ENCODE measurements at places on chromosomes 5 and 9.

DNA sequence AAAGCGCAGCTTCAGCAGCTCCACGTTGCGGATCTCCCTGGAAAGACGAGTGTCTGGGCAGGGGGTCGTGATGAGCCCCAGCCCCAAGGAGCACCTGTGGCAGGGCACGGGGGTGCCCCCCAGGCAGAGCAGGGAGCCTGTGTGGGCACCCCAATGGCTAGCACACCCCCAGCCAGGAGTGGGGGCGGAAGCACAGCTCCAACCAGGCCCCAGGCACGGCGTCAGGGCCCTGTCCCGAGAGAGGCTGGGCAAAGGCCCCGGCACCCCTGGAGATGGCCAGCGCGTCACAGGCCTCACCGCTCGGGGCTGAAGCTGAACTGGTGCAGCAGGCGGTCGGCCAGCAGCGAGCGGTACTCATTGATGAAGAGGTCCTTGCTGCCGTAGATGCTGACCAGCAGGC is 7.9 kb downstream of the ANAPC2 start:
- DNase-seq, result no peak

DNA sequence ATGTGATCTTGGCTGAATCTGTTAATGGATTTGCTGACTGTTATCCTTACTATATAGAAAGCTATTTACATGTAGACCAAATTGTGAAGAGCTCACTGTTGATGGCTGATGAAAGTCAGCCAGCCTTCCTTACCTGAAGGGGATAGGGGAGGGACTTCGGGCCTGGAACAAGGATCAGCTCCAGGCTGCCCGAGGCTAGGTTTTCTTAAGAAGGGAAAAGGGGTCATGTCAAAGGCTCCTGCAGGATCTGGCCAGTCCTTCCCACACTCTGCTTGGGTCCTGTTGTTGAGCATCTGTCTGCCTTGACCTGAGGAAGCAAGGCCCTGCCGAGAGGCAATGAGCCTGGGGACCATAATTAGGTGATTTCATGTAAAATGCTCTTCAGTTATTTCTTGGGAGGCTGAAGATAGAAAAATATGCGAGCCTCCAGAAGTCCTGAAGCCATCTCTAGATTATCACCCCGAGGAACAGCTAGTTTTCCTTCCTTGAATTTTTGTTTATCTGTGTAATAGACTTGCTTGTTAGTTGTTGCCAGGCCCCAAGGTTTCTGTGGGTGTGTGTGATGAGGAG is 261.4 kb downstream of the PDZD2 start:
- DNase-seq, result no peak

DNA sequence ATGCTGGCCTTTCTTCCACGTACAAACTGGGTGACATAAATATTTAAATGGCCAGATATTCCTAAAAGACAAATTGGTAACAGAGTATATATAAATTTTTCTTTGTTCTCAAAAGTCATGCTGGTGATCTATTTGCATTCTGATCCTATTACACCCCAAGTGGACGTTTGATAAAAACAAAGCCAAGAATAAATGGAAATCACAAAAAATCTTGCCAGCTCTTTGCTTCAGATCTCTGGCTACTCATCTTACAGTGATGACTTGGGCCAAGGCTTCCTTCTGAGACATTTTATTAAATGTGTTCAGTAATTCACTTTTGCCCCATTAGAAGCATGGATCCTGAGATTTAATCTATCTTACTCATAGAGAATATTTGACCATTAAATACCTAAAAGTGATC is 444.3 kb upstream of the PIK3R1 start:
- DNase-seq, result no peak

- no peak for DNase-seq
These were observed 721 bp downstream of the PTGES start for GRCh38 chr9:129751841-129752801.

DNA sequence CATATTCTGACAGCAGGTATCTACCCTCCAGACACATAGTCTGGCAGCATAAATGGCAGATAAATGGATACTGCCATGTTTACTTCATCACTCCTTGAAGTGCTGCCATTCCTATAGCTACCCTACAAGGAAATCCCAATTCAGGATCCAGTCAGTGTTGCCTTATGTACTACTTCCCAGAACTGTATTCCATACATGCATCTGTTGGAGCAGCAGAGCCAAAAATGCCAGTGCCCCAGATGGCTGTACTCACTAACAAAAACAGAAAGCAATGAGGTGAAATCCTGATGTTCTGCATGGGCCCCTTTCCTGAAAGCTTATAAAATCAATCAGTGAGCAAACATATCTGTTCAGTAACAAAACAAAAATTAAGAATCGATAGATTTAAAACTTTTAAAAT is 490.0 kb upstream of the COX7C start:
- no peak for DNase-seq

DNA sequence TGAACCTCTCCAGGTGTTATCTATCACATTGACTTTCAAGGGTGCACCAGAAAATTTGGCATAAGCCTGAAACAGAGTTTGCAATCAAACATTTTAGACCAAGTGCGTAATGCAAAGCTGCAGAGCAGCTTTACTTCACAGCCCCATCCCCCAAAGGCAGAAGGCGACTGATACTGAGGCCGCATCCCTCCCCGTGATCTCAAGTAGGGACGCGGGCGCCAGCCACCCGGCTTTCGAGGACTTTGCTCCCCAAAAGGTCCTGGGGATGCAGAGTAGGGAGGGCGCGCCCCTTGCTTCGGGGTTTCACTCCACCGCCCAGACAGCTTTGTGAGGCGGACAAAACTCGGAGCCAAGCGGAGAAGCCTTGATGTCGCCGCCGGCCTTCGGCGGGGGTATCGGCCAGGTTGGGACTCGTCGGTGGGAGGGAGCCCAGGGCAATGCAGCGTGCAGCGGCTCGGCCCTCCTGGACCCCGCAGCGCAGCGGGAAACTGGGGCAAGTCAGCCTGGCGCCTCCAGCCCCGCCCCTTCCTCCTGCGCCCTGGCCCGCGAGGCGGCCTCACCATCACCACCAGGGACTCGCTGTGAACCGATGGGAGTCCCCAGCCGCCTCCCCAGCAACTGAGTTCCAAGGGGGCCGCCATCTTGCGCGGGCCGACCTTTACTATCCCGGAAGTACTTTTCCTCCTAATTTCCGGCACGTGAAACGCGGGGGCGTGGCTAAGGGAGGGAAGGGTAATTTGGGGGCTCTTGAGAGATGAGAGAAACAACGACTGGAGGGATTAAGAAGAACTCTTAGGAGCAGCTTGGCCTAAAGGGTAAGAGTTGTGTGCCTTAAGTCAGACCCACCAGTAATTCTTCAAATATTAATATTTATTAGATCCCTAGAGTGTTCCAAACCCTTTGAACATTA is at the start of gene MTX3:
TSS of gene MTX3 (minus strand) at position 665 of the 910 bp plus-strand sequence. CDS start at position 641, 24 bp downstream.
- DNase-seq, result peak; percentile 82

DNA sequence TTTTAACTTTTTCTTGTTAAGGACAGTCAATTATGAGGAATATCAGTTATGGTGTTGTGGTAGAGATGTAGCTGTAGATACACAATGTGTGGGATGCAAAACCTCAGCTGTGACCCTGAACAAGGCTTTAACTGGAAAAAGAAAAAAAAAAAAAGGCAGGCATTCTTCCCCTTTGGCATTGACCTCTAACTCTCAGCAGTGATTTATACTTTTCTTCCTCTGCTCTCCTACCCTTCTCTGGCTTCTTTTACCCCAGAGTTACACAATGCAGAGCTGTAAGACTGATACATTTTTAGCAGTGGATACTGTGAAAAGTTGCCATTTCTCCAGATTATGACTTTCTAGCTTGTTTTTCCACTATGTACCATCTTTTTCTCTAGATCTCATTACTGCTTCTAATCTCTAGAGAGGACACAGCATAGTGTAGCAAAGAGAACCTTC is 2.0 kb downstream of the CTNNAL1 start:
- no peak for DNase-seq

- no peak for DNase-seq
These were observed 353.4 kb upstream of the SLC30A5 start for GRCh38 chr5:68740226-68740910.

DNA sequence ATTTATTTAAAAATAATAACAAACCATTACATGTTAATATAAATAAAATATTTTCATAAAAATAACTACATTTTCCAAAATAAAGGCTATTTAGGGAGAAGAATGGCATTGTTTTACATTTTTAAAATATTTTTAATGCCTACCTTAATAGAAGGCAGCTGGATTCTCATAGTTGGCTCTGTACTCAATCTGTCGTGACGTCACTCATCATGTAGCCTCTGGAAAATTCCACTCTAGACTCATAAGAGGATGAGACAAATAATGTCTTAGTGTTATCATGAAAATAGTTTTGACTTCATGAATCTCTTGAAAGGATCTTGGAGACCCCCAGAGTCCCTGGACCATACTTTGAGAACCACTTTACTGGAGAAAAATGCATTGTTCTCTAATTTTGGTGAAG is 93.1 kb downstream of the NXNL2 start:
- DNase-seq, result no peak

DNA sequence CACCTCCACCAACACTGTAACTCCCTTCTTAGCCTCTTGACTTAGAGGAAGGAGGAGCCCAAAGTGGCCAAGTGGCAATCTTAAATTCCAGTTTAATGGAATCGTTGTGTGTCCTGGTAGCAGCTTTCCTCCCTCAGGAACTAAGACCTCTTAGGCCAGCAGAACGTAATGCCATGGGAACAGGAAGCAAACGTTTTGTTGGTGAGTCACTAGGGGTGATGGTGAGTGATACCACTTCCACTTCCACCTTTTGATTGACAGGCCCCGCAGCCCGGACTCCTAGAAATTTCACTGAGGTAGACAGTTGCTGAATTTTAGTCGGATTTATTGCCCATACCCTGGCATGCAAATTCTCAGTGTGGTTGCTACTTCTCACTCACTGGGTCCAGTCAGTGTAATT is 94.2 kb upstream of the FBN2 start:
- no peak for DNase-seq

DNA sequence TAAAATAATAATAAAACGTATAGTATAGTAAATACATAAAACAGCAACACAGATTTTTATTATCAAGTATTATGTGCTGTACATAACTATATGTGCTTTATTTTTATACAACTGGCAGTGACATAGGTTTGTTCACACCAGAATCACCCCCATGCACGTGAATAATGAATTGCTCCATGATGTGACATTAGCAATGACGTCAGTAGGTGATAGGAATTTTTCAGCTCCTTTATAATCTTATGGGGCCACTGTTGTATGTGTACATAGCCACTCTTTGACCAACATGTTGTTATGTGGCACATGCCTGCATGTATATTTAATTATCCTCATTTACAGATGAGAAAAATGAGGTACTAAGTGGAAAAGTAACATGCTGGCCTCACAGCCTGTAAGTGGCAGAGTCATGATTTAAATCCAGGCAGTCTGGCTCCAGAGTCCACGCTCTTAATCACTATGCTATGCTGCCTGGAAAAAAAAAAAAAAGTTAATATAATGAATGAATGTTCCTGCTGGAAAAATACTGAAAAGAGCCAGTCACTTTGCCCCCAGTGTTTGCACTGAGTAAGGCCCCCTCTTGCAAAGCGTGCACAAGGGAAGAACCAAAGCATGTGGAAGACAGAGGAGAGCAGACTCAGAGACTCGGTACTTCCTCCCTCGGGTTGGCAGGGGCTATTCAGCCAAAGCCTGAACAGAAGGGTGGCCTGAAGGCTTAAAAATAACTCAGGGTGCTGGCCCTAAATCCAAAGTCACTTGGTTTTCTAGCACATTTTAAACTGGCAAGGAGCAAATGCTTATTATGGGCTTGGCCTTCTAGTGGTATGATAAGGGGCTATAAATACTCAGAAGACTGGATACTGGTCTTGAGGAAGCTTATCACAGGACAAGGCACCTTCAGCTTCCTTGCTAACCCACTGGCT is 206.8 kb downstream of the GLIS3 start:
- no peak for DNase-seq

DNA sequence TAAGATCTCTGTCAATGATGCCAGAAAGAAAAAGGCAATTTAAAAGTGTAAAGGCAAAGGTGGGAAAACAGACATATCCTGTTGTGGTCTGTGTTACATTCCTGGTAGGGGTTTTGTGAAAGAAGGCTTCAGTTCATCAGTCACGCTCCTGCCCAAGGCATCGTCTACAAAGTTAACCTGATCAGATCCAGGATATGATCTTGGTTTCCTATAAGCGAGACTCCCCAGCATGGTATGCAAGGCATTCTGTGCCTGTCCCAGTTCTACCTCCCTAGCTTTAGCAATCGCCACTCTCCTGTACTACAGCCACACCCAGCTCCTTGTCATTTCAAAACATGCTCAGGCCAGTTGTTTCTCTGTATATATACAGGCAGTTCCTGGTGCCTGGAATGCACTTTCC is 58.0 kb upstream of the PTPN3 start:
- DNase-seq, result peak; percentile 19

DNA sequence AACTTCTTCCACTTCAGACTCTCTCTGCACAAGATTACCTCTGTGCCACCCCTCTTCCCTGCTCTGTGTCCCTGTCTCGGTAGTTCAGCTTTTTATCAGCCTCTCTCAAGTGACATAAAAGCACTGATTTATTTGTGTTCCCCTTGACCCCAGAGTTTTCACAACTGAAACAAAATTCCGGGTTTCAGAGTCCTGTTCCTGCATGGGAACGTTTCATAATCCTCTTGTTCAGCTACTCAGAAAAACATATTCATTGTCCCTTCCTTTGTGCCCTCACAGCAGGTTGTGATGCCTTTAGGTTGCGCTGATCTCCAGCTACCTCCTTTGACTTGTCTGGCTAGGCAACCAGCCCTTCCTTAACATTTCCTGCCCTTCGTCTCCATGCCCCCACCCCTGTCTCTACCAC is 13.7 kb upstream of the ITGA1 start:
- DNase-seq, result no peak

- no peak for DNase-seq
These were observed 102.7 kb upstream of the VCAN start for GRCh38 chr5:83368835-83369234.

GRCh38 chr9:101055516-101055915 is 27.0 kb downstream of the PLPPR1 start:
- no peak for DNase-seq

DNA sequence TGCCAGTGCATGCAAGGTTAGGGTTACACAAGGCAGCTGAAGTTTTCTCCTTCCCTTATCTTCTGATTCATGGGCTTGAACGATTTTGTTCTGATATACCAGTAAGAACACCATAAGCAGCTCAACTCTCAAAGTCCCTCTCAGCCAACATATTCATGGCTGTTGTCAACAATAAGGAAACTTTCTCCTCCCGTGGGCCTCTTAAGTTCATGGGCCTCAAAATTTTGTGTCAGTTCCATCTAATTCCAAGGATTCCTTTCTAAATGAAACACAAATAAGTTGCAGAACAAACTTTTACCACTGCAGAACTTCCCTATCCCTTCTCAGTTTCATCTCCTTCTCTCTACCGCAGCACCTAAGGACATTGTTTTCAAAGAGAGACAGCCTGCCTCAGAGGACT is 23.6 kb upstream of the CAST start:
- DNase-seq, result no peak

GRCh38 chr9:135951889-135952663 is 9.1 kb downstream of the UBAC1 start:
- peak; percentile 61 for DNase-seq

GRCh38 chr5:113804264-113804663 is 290.8 kb downstream of the YTHDC2 start:
- peak; percentile 21 for DNase-seq

DNA sequence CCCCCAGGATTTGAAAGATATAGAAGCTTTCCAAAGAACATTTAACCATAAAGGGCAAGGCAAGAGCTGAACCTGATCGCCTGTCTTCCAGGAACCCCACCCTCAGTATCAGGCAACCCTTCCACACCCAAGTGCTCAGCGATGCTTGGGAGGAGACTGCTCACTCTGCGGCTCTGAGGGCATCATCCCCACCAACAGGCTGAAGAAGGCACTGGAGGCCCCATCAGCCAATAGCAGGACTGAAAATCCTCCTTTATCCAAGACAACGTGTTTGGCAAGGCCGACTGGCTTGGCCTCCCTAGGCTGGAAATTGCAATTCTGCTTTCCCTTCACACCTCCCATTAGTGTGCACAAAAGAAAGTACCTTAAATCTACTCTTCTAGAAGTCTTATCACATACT is 1.4 kb upstream of the PPP2CA start:
- no peak for DNase-seq
